ENCODE measurements at places on chromosomes 7 and 10. TPM values are rescaled to one million over a fixed set of nuclear protein-coding genes. Genes with fewer than 3 reads are reported as not detected.

The SYT15 gene
- 0.77 TPM for total RNA-seq

The SLC26A4 gene
- total RNA-seq = not detected

The GPR26 gene
- not detected for total RNA-seq

The SERPINE1 gene
- total RNA-seq = 0.11 TPM

The GPER1 gene
- not detected for total RNA-seq

The HTR7 gene
- 0.08 TPM for total RNA-seq

The POLR2J2 gene
- 81.3 TPM for total RNA-seq

The FOXI2 gene
- total RNA-seq = not detected

The CNPY1 gene
- not detected for total RNA-seq

The ZNF92 gene
- total RNA-seq = 29.7 TPM

The MEOX2 gene
- not detected for total RNA-seq

The KIF11 gene
- 0.47 TPM for total RNA-seq

The EIF5AL1 gene
- total RNA-seq = 0.14 TPM

The ACTL6B gene
- total RNA-seq = not detected

The SMKR1 gene
- 0.49 TPM for total RNA-seq

The ACSL5 gene
- 14.1 TPM for total RNA-seq

The TRIM50 gene
- total RNA-seq = not detected

The ELMO1 gene
- 120 TPM for total RNA-seq

The PDZD8 gene
- total RNA-seq = 25.2 TPM

The PON1 gene
- not detected for total RNA-seq

The CHAT gene
- total RNA-seq = not detected

The ELAPOR2 gene
- total RNA-seq = 7.7 TPM

The CALHM3 gene
- not detected for total RNA-seq

The RNF32 gene
- total RNA-seq = 0.99 TPM

All from CD4-positive, alpha-beta T cell (primary cell).